CD4-positive, alpha-beta T cell treated with Interleukin-15 for 1 hour (primary cell): ENCODE measurements at places on chromosomes 3 and 15.

- DNase-seq, result no peak
Measured at GRCh38 chr3:54138937-54139547, 16.7 kb downstream of the CACNA2D3 start.

DNA sequence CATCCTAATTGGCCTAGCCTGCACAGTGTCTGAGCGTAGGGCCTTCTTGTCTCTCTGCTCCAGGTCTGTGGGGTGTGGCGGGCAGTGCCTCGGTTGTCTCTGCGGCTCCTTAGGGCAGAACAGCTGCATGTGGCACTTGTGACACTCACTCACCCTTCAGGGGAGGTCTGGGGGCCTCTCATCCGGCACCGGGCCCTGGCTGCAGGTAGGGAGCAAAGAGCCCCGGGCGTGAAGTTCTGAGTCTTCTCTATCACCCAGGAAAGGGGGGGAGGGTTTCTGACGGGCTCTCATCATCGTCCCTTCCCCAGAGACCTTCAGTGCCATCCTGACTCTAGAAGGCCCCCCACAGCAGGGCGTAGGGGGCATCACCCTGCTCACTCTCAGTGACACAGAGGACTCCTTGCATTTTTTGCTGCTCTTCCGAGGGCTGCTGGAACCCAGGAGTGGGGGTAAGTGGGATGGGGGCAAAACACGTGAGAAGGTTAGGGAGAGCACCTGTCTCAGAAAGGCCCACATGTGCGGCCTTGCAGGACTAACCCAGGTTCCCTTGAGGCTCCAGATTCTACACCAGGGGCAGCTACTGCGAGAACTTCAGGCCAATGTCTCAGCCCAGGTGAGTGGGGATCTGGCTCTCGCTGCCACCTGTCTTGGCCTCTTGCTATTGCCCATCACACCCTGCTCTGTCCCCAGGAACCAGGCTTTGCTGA, 2.6 kb downstream of the CHRD start:
- DNase-seq, result no peak

GRCh38 chr15:73051807-73052652, at the start of gene NEO1:
Gene NEO1 (plus strand): TSS chr15:73052463. CDS start chr15:73052676, 213 bp downstream.
- DNase-seq, result peak; percentile 82

GRCh38 chr3:58027704-58028317, 19.6 kb downstream of the FLNB start:
- no peak for DNase-seq

- no peak for DNase-seq
Measured at GRCh38 chr3:180184816-180185215, 148.1 kb upstream of the PEX5L start.

DNA sequence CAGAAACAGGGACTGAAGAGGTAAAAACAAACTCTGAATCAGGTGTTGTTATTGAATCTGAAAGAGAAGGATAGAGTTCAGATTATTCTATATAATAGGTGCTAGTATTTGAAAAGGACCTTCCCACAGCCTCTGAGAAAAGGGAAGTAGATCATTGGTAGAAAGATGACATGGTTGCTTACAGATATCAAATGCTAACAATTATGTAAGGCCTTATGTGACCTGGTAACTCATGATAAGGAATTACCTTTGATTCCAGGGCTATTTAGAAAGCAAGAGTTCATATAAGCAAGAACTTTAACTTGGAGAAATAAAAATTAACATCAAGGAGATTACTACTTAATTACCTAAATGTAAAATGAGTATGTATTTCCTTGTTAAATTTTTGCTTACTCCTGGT, 7.6 kb downstream of the SLC27A2 start:
- no peak for DNase-seq

DNA sequence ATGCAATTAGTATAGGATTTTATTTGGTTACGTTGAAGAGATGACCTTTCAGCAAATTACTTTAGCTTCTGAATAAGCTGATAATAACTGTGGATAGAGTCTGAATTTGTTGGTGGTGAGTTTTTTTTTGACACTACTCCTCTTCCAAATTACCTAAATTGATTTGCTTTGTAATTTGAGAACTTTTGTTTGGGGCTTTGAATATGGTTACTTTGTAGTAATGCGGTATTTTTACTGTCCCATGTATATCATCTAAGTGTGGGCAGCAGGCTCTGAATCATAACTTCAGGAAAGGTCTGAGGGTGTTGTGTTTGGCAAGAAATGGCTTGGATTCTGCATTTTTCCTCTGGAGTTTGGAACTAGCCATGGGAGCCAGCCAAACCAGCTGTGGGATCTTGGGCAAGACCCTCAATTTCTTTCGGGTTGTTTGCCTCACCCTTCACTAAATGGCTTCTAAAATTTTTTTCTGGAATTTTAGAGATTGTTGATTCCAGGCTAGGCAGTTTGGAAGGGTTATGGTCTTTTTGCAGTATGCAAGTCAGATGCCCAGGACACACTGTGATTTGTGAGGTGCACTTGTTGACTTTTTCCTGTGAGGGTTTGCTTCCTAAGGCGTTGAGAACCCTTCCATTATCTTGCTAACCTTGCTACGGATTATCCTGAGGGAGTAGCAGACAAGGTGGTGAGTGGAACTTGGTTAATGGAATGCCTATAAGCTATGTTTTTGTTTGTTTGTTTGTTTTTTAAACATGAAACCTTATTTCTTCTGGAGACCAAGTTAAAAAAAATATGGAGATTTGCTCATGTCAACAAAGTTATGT, 10.4 kb downstream of the PTPRG start:
- no peak for DNase-seq

DNA sequence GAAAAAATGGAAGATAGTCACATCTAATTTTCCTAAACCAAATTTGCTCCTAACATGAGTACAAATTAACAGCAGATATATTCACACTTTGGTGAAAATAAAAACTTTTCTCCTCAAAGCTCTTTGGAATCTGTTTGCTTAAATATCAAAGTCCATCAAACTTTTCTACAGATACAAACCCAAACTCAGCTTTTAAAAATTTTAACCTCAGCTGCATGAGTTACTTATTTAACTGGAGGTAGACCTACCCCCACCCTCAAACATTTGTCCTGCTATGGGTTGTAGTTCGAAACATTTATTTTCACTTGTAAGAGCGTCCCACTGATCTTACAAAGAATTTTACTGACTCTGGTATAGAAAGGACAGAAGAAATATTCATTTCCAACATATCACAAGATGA, 8.9 kb upstream of the XYLB start:
- no peak for DNase-seq

DNA sequence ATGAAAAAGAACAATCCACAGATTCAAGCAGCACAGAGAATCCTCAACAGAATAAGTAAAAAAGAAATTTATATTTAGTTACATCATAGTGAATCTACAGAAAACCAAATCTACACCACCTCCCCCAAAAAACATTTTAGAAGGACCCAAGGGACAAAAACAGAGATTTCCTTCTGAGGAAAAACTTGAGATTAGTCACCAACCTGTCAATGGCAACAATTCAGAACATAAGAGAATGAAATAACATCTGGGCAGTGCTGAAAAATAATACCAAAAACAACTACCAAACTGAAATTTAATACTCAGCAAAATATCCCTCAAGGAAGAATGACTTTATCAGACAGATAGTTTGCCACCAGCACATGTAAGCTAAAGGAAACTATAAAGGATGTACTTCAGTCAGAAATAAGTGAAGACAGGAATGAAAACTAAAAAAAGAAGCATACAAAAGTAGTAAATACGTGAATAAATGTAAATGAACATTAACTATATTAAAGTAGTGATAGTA, 260.7 kb downstream of the ULK4 start:
- DNase-seq, result no peak

DNA sequence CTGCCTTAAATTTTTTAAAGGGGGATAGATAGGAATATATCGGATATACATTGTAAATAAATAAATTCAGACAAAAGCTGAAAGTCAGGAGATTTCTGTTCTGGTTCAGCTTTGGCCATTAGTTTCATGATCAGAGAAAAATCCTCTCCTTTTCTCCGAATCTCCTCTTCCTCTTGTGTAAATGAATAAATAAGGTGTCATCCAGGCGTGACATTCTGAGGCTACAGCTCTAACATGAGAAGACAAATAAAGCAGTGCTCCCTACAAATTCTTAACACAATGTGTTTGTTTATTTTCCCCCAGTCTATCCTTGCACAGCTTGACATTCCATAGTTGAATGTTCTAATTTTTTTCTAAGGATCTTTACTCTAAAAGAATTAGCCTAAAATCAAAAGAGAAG, 9.4 kb upstream of the MB21D2 start:
- no peak for DNase-seq

GRCh38 chr3:45976191-45977091, 19.2 kb downstream of the FYCO1 start:
- no peak for DNase-seq
